Peyer's patch (tissue), 4 donors: ENCODE measurements at places on chromosomes 2 and 18. TPM values are rescaled to one million over a fixed set of nuclear protein-coding genes. Genes with fewer than 3 reads are reported as not detected.
A peak's percentile ranks its signal among the peaks of the same experiment; 100 is the strongest.

Gene SLC5A7
- total RNA-seq = not detected

Gene CHAC2
- total RNA-seq = 2.9 TPM

Gene CGREF1
- not detected for total RNA-seq

Gene CLEC4F
- not detected for total RNA-seq

Gene EFHD1
- total RNA-seq = 1.9 TPM

Gene PJVK
- 1.7 TPM for total RNA-seq

Gene IFIH1
- total RNA-seq = 25.4 TPM

Gene LYG2
- not detected for total RNA-seq

Gene IL36A
- total RNA-seq = not detected

Gene HOXD12
- total RNA-seq = not detected

Gene STON1
- total RNA-seq = 7.2 TPM

DNA sequence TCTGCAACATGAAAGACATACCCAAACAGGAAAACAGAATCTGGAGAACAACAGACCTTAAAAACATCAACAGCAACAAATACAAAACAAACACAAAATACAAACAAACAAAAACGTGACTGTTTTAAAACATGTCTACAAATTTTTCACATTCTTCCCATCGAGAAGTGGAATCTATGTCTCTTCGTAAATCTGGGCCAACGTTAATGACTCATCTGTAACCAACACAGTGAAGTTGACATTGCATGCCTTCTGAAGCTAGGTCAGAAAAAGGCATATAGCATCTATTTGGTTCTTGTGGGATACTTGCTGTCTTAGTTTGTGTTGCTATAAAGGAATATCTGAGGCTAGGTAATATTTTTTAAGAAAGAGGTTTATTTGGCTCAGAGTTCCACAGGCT is 269.0 kb upstream of the FBXO11 start:
- DNase-seq = no peak

DNA sequence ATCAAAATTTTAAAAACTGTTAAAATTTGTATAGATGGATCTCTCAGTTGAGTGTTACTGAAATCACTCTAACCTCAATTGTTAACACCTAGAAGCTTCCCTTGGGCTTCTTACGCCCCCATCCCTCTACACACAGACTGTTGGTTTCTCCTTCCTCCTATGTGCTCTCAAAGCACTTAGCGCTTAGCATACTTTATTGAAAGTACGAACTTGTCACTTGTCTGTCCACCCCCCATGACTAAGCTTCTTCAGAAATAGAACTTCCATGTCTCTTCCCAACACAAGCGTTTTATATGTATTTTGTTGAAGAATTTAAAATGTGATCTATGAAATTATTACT is 441 bp downstream of the MPHOSPH10 start:
- DNase-seq = no peak

GRCh38 chr18:1968801-1969498 is 602.4 kb downstream of the METTL4 start:
- DNase-seq = no peak

DNA sequence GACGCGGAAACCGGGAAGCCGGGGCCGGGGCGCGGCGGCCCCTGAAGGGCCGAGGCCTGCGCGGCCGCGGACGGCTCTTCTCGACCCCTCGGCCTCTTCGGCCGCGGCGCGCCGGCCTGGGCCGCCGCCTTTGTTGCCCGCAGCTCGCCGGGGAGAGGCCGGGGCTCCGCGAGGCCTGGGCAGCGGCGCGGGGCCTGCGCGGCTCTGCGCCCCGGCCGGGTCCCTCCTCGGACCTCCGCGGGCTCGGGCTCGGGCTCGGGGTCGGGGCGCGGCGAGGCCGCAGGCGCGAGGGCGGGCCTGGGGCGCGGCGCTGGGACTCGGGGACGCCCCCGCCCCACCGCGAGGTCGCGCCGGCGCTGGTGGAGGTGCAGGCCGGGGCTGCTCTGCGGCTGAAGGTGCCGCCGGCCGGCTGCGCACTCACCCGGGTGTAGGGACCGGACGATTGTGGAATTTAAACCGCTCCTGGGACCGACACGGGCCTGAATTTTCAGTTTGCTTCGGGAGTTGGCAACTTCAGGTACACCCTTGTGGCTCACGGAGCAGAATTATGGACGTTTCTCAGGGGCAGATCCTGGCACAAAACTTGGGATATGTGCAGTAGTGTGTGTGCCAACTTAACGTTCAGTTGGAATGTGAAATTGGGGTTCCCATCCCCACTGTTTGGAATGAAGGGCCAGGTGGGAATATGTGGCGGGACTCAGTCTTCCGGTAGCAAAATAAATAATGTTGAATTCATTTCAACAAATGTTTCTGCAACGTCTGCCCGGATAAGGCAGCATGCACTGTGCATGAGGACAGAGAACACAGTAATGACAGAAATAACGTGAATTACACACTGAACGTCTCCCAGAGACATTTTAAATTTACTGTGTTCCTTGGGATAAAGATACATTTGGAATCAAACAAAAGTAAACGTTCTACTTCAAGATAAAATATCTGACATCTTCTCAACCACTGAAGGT is 787 bp downstream of the SOCS6 start:
- peak; percentile 76 for DNase-seq

DNA sequence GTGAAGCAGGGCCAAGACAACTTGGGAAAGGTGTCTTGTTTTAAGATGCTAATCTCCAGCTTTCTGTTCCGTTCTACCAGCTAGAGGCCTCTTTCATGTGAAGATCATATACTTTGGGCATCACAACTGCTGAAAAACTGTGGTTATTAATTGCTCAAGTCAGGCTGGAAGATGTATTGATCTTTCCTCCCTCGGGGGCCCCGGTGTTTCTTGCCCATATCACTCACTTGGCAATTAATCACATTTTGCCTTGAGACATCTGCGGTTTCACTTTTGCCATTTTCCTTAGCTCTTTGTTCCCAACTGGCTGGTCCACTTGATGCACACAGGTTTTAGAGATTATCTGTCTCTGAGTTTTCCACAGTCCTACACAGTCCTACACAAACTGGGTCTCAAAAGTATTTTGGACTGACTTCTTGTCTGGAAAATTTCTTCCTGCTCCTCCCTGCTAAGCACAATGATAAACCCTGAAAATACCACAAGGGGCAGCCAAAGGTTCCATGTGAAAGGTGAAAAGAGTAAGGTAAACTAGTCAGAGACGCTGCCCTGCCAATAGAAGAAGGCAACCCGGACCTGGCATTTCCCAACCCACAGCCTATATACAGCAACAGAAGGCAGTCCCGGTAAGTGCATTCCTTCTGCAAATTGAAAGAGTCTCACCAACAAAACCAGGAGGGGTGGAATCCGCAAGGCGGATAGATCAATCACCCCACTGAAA is 181.0 kb downstream of the AFF3 start:
- DNase-seq = no peak

- DNase-seq = no peak
Measured at GRCh38 chr18:35999925-36000324, 27.4 kb downstream of the RMP24 start.

GRCh38 chr18:58152891-58153290 is 108.9 kb downstream of the NEDD4L start:
- DNase-seq = no peak

DNA sequence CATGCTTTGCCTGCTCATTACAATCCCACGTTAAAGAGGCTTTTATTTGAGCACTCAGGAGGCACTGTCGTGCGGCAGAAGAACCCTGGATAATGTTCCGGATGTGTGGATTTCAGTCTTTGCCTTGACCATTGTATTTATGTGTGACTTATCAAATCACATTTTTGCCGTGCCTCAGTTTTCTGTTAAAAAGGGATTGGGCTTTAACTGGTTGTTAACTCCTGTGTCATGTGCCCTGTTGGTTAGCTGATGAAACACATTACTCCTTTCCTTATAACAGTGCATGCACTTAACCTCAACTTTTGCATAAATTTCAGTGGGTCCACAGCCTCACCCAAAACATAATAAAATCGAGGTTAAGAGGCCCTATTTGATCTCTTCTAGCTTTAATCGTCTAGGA is 52.7 kb downstream of the NAB1 start:
- DNase-seq = no peak

GRCh38 chr18:30175621-30176225 is 866.8 kb downstream of the DSC3 start:
- DNase-seq = no peak

DNA sequence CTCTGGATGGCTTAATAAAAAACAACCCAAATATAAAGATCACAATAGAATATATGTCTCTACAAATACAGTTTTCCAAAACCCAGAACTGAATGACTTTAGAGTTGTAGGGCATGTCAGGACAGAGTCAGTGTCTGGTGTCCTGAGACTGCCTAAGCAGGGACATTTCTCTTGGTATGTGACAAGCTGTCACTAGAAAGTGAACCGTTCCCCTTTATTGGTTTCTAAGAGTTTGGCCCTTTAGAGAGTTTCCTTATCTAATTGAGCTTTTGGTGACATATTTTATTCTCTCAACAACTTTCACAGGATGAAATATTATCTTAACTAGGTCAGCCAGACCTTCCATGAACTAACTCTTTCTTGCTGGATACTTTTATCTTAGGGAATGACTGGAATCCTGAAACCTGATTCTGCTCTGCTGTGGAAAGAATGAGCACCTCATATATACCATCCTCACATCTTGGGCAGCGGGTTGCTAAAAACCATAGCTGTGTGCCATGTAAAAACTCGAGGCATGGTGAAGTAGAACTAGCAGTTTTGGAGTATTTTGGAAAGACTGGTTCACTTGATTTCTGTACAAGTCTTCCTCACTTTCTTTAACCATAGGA is 54.8 kb downstream of the CAVIN2 start:
- DNase-seq = no peak

- no peak for DNase-seq
Measured at GRCh38 chr18:23856466-23857163, 157.9 kb upstream of the TTC39C start.

DNA sequence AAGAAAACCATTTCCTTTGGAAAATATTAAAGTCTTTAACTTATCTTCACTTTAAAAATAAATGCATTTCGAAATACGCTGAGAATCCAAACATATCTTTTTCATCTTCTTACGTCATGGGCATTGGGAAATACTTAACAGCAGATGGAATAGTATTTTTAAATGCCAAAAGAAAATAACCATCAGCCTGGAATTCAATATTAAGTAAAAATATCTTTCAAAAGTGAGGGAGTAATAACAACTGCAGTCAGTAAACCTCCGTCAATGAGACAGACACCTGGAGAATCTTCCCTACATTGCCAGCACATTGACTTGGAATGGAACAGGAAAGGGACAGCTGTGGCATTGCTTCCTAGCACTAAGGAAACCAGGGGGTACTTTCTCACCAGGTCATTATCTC is 290.4 kb upstream of the TNP1 start:
- DNase-seq = no peak

GRCh38 chr2:42890791-42891355 is 98.5 kb upstream of the HAAO start:
- DNase-seq = no peak

DNA sequence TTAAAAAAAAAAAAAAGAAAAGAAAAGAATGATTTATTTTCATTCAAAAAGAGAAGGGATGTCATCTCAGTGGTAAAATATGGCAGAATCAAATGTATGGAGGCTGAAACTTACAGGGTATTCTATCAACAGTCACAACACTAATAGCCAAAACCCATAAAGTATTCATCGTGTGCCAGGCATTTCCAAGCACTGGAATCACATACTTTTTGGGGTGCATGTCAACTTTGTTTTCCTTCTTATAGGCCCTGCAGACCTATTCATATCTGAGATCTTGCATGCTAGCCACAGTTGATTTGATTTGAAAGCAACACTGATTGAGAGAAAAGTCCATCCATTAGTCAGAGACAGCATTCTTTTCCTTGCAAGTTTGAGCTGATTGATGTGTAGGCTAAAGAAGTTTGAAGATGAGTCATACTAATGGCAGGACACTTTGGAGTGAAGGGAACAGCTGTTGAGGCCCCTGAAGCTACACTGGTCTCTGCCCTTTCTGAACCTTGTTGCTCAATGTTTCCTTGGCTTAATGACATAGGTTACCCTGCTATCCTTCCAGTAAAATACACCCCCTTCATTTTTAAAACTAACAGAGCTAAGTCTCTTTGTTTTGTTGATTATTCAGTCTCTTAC is 22.0 kb downstream of the KATNAL2 start:
- no peak for DNase-seq

DNA sequence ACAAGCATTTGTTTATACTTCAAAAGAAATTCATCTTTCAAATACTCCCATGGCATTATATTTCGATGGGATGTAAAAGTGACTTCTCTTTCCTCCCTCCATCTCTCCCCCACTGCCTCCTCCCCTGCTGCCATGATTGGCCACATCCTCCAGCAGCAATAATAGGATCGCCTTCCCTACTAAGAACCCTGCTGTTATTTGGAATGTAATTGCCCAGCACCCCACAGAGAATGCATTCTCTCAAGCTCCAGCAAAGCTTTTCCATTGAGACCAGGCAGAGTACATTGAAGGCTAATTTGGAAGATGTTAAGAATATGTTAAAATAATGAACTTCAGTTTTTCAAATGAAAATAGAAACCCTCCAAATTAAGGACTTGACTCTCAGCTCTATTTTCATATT is 375.4 kb upstream of the ACVR2A start:
- no peak for DNase-seq

DNA sequence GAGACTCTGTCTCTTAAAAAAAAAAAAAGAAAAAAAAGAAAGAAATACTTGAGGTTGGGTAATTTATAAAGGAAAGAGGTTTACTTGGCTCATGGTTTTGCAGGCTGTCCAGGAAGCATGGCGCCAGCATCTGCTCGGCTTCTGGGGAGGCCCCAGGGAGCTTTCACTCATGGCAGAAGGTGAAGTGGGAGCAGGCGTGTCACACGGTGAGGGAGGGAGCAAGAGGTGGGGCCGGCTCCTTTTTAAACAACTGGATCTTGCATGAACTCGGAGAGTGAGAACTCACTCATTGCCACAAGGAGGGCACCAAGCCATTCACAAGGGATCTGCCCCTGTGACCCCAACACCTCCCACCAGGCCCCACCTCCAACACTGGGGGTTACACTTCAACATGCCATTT is 30.6 kb downstream of the CYP26B1 start:
- no peak for DNase-seq

DNA sequence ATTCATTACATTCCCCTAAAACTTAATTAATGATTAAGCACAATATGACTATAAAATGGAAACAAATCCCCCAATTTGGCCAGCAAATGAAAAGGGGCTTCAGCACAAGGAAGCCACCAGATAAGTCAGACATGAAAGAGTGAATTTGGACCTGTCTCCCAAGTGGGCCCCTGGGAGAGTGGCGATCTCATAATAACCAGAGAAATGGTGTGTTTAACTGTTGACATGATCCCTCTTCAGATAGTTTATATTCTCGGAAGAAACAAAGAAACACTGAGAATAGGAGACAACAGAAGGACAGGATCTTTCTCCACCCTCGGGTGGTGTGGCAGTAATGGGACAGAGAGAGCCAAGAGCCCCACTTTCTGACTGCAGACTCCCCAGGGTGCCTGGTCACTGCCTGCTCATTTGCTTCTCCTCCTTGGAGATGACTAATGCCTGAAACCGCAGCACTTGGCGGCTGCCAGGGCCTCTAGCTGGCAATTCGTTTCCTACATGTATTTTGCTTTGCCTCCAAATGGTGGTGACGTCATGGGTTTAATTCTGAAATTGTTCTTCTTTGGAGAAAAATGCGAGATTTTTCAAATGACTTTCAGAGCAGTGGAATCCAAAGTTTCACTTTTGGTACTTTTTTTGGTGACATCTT is 46.4 kb upstream of the SPP2 start:
- DNase-seq = no peak
